Stimulated activated CD4-positive, alpha-beta T cell treated with anti-CD3 and anti-CD28 coated beads, TNF-alpha, amount 100 ng/mL, for 4 hours (primary cell): ENCODE measurements at places on chromosomes 11 and 22.

DNA sequence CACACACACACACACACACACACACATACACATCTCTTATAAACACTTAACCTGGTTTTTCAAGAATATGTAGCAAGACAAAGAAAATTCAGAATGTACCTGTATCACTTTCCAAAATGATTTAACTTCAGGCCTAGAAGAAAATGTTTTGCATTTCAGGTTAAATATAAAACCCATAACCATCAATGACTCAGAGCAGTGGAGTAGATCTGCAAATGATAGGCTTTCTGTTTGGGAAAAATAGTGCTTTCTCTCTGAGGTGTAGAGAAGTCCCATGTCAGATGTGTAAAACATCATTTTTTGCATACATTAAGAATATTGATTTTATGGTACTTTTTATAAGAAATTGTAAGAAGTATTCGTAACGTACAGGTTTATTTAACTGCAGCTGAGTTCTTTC lies 116.9 kb downstream of the STK33 start:
- DNase-seq, result no peak

DNA sequence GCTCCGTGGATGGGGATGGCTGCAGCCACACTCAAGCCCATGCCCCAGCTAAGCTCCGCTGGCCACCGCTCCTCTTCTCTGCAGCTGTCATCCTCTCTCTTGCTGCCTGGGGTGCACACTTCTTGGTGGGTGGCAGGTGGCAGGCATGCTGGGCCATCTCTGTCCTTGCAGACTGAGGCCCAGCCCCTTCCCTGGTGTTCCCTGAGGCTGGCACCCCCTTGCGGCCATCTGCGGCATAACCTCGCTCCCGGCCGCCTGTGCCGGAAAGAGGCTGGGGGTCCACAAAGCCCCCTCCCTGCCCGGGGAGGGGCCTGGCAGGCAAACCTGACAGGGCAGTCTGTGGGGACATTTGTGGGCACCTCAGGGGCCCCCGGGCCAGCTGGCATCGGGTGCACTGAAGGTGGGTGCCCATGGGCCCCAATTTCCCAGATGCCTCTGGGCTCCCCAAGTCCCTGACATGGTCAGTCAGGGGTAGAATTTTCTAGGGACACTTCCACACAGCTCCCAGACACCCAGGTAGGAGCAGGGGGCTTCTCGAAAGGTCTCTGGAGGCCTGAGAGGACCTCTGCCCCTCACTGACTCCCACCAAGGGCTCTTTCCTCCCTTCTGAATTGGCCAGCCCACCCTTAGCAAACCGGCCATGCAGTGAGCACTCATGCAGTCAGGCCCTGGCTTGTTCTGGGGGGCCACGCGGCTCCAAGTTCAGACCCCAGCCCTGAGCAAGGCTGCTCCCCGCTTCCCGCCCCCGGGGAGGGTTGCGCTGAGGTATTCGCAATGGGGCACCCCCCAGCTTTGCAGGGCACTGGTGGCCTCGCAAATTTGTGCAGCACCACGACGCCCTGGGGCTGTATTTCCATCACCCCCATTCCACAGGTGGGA lies 23.5 kb upstream of the TH start:
- DNase-seq, result peak; percentile 25

GRCh38 chr11:83671289-83671688 lies 385.1 kb upstream of the CCDC90B start:
- DNase-seq, result no peak

GRCh38 chr11:133844217-133844616 lies 1.1 kb downstream of the SPATA19 start:
- no peak for DNase-seq

GRCh38 chr22:21894799-21895198 lies 27.4 kb upstream of the MAPK1 start:
- no peak for DNase-seq

- DNase-seq, result no peak
Observed at GRCh38 chr11:71302911-71303310, 50.5 kb upstream of the SHANK2 start.

- DNase-seq, result no peak
Observed at GRCh38 chr11:11735586-11735985, 106.2 kb upstream of the USP47 start.

- no peak for DNase-seq
Observed at GRCh38 chr11:92558323-92558722, 333.7 kb downstream of the FAT3 start.

DNA sequence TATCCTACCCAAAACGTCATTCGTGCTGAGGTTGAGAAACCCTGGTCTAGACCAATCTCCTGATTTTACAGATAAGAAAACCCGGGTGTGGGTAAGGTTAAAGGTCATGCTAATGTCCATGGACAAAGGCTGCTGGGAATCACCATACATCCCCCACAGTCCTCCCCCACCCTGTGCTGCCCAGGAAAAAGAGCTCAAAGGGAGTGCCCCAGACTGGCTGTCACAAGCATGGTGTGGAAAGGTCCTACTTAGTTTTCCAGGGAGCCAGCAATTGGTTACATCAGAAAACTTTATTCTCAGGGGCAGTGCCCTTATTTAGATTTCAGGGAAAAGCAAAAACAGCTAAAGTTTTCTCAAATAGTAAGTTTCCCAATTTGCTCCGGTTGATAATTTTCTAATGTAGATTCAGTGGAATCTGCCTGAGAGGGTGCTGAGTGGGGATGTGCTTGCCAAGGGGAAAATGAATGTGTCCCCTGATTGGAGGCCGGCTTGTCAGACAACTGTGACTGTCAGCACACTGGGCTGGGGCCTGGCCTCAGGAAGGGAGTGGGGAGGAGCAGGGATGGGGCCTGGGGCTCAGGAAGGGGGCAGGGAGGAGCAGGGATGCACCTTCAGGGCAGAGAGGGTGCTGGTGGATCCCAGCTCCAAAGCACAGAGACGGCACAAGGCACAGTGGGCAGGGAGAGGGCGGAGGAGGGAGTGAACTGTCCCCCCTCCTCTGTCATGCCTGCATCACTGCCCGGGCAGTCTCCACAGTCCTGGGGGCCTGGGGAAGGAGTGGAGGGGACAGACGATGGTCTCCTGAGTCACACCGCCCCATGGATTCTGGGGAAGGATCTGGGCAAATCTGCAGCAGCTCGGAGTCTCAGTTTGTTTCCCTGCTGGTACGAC lies 263.6 kb downstream of the KIRREL3 start:
- DNase-seq, result no peak

DNA sequence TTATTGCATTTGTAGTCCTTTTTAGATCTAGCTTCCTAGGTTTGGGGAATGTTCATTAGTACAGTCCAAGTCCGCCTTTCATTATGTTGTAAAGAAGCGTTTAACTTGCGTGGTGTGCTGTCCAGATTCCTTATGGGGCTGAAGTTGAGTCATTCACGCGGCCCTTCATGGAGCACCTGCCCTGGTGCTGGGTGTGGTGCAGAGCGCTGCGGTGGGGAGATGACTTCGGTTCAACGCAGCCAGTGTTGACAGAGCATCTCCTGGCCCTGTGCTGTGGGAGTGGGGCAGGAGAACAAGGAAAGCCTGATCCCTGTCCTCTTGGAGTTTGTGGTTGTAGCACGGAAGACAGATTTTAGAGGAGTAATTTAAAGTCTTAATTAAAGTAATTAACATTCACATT lies 152.0 kb downstream of the TBC1D22A start:
- DNase-seq, result no peak

GRCh38 chr22:41935015-41935351 lies 8.4 kb upstream of the TNFRSF13C start:
- no peak for DNase-seq

- no peak for DNase-seq
Observed at GRCh38 chr11:44899959-44900358, 50.7 kb downstream of the TP53I11 start.

GRCh38 chr11:3642071-3642951 lies 519 bp upstream of the ART5 start:
- DNase-seq, result peak; percentile 61

GRCh38 chr11:87323899-87324298 lies 286.2 kb downstream of the TMEM135 start:
- DNase-seq, result no peak

- DNase-seq, result no peak
Observed at GRCh38 chr11:116517584-116517983, 255.2 kb downstream of the BUD13 start.

GRCh38 chr11:47571895-47572294 lies 6.5 kb downstream of the PTPMT1 start:
- DNase-seq, result no peak

- DNase-seq, result no peak
Observed at GRCh38 chr11:84193706-84194105, 907.5 kb upstream of the CCDC90B start.

DNA sequence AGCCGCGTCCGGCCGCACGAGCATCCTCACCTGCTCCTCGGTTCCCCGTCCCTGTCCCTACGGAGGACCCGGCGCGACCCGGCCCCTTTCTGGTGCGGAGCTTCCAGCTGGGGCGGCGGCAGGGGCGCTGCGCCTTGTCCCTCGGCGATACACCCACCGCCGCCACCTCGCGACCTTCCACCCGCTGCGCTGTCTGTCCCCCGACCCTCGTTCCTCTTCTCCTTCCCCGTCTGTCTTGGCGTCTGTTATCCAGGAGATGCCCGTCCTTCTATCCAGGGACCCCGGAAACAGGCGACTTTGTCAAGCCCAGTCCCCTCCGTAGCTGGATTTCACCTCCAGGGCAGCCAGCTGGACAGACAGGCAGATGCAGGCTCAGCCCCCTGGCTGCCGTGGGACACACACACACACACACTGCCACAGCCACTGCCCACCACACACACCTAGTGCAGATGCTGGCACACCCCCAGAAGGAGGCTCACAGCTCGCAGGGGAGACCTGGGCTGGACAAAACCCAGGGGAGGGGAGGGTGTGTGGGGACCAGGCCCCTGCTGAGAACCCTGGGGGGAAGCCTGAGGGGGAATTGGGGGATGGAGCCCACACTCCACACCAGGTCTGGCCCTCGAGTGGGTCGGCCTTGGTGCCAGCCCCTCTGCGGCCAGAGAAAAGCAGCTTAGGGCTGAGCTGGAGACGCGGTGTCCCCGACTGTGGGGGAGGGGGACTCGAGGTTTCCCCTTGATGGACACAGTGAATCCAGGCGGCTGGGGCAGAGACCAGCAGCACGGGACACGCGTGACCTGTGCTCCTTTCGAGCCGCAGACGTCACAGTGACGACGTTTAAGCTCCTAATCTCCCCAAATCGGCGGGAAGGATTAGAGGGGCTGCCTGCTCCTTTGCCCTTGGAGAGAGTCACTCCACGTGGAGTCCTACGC lies 788 bp downstream of the DRD4 start:
- DNase-seq, result no peak

DNA sequence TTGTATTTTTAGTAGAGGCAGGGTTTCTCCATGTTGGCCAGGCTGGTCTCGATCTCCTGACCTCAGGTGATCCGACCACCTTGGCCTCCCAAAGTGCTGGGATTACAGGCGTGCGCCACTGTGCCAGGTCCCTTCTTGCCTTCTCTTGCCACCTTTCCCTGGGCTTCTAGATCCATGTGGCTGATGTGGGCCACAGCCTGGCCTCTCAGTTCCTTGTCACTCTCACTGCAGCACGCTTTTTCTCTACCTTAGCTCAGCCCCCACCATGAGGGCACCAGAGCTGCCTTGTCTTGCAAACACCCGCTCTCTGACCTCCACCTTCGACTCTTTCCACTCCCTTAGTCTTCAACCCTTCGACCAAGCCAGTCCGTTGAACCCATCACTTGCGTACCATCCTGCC lies 7.5 kb downstream of the CAPN1 start:
- no peak for DNase-seq

DNA sequence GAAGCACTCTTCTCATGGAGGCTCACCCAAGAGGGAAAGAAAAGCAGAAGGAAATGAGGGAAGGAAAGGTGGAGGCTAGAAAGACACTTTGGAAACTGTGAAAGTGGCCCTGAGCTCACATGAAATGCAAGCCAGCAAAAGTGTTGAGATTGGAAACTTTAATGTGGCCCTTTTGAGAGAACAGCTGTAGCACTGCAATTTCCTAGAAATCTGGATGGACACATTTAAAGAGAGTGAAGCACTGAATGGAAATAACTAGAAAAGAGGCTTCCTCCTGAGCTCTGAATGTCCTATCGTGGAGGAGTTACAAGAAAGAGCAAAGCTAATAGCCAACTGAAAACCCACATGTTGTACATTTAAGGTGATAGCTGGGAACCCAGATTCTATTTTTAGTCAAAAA lies 56.0 kb downstream of the LIF start:
- no peak for DNase-seq

GRCh38 chr22:28125799-28126198 lies 206.7 kb upstream of the PITPNB start:
- DNase-seq, result no peak

- DNase-seq, result no peak
Observed at GRCh38 chr11:132785878-132786277, 746.4 kb downstream of the OPCML start.
